ENCODE measurements at places on chromosomes 5 and 9.

DNA sequence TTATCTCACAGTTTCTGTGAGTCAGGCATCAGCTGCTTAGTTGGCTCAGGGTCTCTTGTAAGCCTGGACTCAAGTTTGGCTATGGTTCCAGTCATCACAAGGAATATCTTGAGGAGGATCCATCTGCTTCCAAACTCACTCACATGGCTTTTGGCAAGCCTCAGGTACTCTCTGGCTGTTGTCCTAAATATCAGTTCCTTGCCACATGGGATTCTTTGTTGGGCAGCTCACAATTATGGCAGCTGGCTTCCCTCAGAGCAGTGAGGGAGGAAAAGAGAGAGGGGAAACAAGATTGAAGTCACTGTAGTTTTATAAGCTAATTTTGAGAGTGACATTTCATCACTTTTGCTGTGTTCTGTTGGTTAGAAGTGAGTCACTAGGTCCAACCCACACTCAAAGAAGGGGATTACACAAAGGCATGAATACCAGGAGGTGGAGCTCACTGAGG is 144.5 kb downstream of the GCNT1 start:
- no peak for DNase-seq

- no peak for DNase-seq
These were observed 464 bp downstream of the CEMIP2 start for GRCh38 chr9:71767776-71768321.

GRCh38 chr5:52751137-52751536 is 36.6 kb upstream of the ITGA1 start:
- no peak for DNase-seq

DNA sequence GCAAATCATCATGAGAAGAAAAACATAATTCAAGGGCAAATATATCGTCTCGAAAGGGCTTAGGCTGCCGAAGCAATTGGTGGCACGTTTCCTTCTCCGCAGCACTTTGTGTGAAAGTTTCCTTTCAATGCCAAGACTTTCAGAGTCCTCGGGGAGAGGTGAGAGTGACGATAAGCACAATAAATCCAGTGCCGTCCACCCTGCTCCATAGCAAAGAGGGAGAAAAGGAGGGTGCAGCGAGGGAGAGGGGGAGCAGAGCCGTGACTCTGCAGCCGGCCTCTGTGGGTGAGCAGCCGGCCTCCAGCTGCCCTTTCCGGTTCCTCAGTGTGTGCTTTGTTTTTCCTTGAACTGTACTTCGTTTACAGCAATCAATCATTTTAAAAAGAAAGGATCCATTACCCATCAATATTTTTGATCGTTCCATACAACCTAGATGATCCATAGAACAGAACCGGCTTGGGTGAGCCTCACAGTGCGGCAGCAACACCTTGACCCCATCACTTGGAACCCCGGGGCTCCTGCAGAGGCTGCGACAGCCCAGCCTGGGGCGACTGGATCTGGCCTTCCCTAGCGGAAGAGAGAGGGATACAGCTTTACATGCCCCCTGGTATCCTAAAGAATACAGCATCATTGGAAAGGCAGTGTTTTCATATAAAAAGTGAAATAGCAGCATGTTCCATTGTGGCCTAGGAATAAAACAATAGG is 247.0 kb upstream of the IRX4 start:
- no peak for DNase-seq

- no peak for DNase-seq
These were observed 2.9 kb downstream of the SNX18 start for GRCh38 chr5:54520438-54520846.

- no peak for DNase-seq
These were observed 100.0 kb downstream of the GDNF start for GRCh38 chr5:37739817-37740261.

DNA sequence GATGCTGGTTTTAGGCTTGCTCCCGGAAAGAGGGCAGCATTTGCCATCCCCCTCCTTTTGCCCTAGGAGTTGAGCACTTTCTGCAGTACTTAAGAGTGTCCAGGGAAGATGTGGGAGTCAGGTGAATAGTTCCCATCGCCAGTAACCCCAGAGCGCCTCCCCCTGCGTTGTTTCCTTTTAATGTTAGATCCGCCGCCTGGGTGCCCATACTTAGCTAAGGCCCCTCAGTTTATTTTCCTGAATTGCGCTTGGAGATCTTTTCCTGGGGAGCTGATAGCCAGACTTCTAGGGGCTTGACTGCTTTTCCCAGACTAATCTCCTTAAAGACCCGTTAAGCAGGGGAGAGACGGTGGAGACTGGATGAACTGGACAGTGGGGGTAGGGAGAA is 377 bp upstream of the PCDHAC2 start:
- DNase-seq: no peak

GRCh38 chr9:27703216-27703980 is 130.1 kb upstream of the C9orf72 start:
- no peak for DNase-seq

GRCh38 chr9:132976571-132976970 is 1.9 kb upstream of the GFI1B start:
- DNase-seq: no peak

DNA sequence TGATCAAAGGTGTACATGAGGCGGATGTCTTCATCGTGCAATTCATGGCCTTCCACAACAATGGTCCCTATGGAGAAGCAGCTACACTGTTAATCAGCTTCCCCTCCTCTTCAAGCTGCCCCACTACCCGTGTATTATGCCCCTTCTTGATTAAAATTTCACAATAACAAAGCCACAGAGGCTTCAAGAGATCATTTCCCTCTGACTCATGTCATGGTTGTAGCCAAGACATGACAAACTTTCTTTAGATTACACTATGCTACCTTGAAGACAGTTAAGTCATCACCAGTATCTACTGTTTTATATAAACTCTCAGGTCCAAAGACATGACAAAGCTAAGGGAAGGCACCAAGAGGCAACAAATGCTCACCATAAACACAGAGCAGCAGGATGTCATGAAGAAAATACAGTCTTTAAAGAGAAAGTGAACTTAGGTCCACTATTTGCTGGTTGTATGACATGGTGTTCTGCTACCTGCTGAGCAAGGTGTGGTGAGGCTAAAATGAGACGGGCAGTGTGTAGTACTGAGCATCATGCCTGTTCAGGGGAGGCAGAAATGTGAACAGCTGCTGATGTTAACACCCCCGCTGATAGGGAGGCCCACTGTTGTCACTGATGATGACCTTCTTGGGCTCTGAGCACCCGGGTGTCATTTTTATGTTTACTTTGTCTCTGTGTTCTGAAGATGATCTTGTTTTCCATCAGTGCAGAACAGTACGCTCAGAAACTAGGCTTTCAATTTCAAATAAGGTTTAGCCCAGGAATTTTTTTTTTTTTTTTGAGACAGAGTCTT is 48.3 kb downstream of the IARS1 start:
- DNase-seq: no peak

DNA sequence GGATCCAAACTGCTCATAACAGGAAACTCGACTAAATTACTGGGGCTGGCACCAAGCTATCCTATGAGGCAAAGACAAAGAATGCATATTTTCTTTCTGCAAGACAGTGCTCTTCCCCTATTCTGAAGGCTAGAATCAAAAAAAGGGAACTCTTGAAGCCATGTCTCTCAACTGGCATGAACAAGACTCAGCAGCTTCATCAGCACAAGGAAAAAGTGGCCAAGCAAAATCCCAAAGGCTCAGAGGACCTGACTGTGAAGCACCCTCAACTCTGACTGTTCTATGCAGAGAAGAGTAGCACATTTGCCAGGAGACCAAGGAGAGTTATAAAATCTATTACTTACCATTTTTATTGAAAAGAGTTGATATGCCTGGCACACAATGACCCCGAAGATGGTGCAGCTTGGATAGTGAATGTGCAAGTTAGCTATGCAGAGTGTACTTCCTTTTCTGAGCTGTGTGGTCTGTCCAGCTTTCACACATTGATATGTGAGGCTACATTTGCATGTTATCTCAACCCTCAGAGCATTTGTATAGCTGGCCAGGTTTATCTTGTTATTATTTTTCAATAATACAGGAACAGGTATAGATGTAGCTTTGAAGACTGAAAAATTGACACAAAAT is 51.0 kb upstream of the FYB1 start:
- no peak for DNase-seq
